ENCODE measurements at places on chromosomes 11 and 22. TPM values are rescaled to one million over a fixed set of nuclear protein-coding genes. Genes with fewer than 3 reads are reported as not detected.
A peak's percentile ranks its signal among the peaks of the same experiment; 100 is the strongest.

Gene PLAAT5
- total RNA-seq, result 0.52 TPM

GRCh38 chr22:44940130-44940529 is 69.7 kb downstream of the PHF21B start:
- no peak for DNase-seq

GRCh38 chr22:48942698-48943566 is 884.7 kb downstream of the BRD1 start:
- no peak for DNase-seq

Gene SCO2
- total RNA-seq, result 1.6 TPM

Gene OR10D3
- total RNA-seq, result not detected

- DNase-seq, result peak; percentile 18
Measured at GRCh38 chr11:64419818-64420485, 61.0 kb downstream of the RPS6KA4 start.

DNA sequence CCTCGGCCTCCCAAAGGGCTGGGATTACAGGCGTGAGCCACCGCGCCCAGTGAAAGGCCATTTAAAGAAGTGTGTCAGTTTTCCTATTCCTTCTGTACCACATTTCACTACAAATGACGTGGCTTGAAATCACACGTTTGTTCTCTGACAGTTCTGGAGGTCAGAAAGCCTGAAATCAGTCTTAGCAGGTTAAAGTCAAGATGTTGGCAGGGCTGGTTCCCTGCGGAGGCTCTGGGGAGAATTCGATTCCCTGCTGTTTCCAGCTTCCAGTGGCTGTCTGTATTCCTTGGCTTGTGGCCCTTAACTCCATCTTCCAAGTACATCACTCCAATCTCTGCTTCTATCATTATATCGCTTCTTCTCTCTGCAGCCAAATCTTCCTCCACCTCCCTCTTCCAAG is 383.2 kb downstream of the LARGE1 start:
- no peak for DNase-seq

DNA sequence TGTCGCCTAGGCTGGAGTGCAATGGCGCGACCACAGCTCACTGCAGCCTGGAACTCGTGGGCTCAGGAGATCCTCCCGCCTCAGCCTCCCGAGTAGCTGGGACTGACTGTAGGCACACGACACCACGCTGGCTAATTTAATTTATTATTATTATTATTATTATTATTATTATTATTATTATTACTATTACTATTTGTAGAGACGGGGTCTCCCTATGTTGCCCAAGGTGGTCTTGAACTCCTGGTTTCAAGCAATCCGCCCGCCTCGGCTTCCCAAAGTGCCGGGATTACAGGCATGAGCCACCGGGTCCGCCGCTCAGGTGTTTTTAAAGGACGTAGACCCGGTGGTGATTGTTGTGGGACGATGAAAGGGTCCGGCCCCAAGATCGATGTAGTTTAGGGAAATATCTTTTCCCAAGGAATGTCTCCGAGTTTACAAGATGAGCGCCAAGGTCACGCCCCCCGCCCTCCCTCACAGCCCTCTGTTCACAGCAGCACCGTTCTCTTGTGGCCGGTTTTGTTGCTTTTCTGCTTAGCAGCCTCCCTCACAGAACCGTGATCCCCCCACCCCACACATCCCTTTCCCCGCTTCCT is 728 bp upstream of the POGLUT3 start:
- DNase-seq, result no peak
